ENCODE measurements at places on chromosomes 13 and 19. TPM values are rescaled to one million over a fixed set of nuclear protein-coding genes. Genes with fewer than 3 reads are reported as not detected.

GRCh38 chr19:54319892-54320670 lies 7.1 kb upstream of the LILRA5 start:
- no peak overlapping the region for H3K4me3 ChIP-seq
- H3K27ac ChIP-seq = no peak overlapping the region
- no peaks in the 10 kb centered on the region for H3K36me3 ChIP-seq
- no peaks in the 10 kb centered on the region for H3K4me1 ChIP-seq

C1QTNF9B gene
- not detected for total RNA-seq

IGFL1 gene
- 2.9 TPM for total RNA-seq

FSD1 gene
- total RNA-seq = 8.8 TPM

- DNase-seq = no peak
- H3K36me3 ChIP-seq = no peaks in the 10 kb centered on the region
- H3K27ac ChIP-seq = no peak overlapping the region
- no peaks in the 10 kb centered on the region for H3K27me3 ChIP-seq
- no peak overlapping the region for H3K4me3 ChIP-seq
Observed at GRCh38 chr13:100184095-100184494, 95.2 kb downstream of the PCCA start.

F2RL3 gene
- total RNA-seq = not detected

THSD1 gene
- 12.5 TPM for total RNA-seq

KLF2 gene
- total RNA-seq = 44.7 TPM

GRCh38 chr13:48535766-48536165 lies 2.9 kb upstream of the RCBTB2 start:
- H3K27ac ChIP-seq = no peak overlapping the region
- H3K36me3 ChIP-seq = no peaks in the 10 kb centered on the region
- H3K4me3 ChIP-seq = no peak overlapping the region

- no peak overlapping the region for H3K27ac ChIP-seq
- H3K4me3 ChIP-seq = no peak overlapping the region
- H3K4me1 ChIP-seq = no peaks in the 10 kb centered on the region
- H3K36me3 ChIP-seq = no peaks in the 10 kb centered on the region
- DNase-seq = no peak
Observed at GRCh38 chr13:61531383-61532065, 115.9 kb upstream of the PCDH20 start.

BRD4 gene
- total RNA-seq = 83.8 TPM

GRCh38 chr19:45782820-45783785 lies 813 bp upstream of the DMPK start:
- no peaks in the 10 kb centered on the region for H3K27me3 ChIP-seq
- peak overlapping the region; percentile 97 for H3K27ac ChIP-seq
- no peak for DNase-seq

SIAH3 gene
- 0.02 TPM for total RNA-seq

DNA sequence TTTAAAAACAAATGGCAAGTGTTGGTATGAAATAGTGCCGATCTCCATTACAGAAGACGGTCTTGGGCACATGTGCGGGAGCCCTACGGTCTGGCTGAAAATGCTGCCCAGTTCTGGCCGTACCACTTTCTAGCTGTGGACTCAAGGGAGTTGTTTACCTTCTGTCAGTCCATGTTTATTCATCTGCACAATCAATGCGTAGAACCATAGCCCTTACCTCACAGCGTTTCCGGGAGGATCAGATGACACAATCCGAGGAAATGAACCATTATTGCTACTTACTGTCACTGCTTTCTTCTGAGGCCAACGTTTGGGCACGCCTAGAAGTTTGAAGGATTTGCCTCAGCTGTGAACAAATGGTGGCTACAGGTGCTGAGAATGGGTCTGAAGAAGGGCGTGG lies 31.2 kb downstream of the GADD45B start:
- H3K4me3 ChIP-seq = no peak overlapping the region
- DNase-seq = no peak
- H3K27ac ChIP-seq = peak overlapping the region; percentile 29
- no peaks in the 10 kb centered on the region for H3K36me3 ChIP-seq
- no peaks in the 10 kb centered on the region for H3K27me3 ChIP-seq

ZNF677 gene
- 21.5 TPM for total RNA-seq

PSG1 gene
- not detected for total RNA-seq

DNA sequence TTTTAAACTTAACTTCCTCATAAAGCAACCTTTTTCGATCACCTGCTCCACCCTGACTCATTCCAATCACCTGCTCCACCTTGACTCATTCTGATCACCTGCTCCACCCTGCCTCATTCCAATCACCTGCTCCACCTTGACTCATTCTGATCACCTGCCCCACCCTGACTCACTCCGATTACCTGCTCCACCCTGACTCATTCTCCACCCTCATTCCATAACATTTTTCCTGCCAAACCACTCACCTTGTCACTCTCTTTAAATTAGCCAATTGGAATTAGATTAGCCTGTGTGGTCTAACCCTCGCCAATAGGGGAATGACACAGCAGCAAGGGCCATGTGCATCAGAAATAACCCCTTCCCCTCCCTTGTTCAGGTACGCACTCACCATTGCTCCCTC lies 31.9 kb upstream of the ZNF83 start:
- no peak for DNase-seq
- H3K36me3 ChIP-seq = peaks cover 4% of the 10 kb centered on the region
- no peak overlapping the region for H3K27ac ChIP-seq
- H3K4me1 ChIP-seq = peaks cover 6% of the 10 kb centered on the region
- H3K27me3 ChIP-seq = no peaks in the 10 kb centered on the region

DNA sequence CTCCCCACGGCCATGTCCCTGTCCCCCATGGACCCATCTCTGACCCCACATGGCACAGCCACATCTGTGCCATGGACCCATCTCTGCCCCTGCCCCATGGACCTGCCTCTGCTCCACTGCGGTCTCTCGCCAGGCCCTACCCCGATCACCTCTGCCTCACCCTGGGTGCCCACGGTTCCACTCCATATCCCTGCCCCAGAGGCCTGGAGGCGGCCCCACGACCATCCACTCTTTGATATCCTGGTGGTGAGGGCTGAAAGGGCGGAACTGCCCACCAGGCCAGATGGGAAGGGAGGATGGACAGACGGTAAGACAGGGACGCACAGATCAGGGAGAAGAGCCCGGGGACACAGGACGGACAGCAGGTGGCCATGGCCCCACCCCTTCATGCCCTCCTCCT lies 327 bp downstream of the PTGER1 start:
- peak overlapping the region; percentile 42 for H3K4me3 ChIP-seq
- peak overlapping the region; percentile 65 for H3K27ac ChIP-seq
- peaks cover 40% of the 10 kb centered on the region for H3K4me1 ChIP-seq
- DNase-seq = peak; percentile 92
- H3K36me3 ChIP-seq = peaks cover 5% of the 10 kb centered on the region

TNFAIP8L1 gene
- 3.9 TPM for total RNA-seq

Data from chondrocyte (in vitro differentiated cells).